WTC11 (cell line): ENCODE measurements at places on chromosomes 13 and 19.

GRCh38 chr19:46357846-46358583, 11.1 kb downstream of the PPP5C start:
- DNase-seq: no peak

GRCh38 chr13:80928241-80928640, 587.3 kb upstream of the SPRY2 start:
- no peak for DNase-seq

GRCh38 chr19:51122112-51122981, 2.4 kb upstream of the SIGLEC9 start:
- no peak for DNase-seq

GRCh38 chr19:2624537-2625091, 77.9 kb downstream of the GNG7 start:
- DNase-seq: peak; percentile 66

DNA sequence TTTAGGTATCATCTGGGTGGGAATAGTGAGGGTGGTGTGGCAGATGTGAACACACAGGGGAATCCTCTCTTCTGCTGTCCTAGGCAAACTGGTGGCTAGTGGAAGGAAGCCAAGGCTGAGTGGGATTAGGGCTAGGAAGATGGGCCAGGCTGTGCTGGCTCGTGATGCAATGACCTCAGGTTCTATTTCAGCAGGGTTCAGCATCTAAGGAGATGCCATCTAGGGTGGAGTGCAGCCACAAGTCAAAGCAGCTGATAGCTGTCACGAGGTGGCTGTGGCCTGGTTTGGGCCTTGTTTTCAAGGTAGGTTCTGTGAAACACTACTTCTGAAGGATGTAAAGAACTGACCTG, 21.6 kb downstream of the ARL11 start:
- DNase-seq: no peak

DNA sequence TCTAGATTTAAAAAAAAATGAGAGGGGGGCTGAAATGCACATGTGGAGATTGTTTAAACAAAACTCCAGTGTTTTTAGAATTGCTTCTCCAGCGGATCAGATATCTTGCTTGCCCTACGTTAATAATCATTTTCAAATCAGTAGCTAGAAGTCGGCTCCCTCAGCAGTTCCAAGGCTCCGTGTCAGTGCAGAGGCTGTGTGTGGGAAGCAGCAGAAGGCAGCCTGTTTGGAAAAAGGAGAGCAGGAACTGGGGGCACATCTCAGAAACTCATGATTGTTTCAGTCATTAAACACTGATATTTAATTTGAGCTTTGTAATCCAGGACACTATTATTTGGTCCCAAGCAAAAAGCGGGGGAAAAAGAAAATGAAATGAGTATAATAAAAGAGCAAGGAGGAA, 50.9 kb downstream of the SOX21 start:
- DNase-seq: no peak
